ENCODE measurements at places on chromosomes 2 and 18.

DNA sequence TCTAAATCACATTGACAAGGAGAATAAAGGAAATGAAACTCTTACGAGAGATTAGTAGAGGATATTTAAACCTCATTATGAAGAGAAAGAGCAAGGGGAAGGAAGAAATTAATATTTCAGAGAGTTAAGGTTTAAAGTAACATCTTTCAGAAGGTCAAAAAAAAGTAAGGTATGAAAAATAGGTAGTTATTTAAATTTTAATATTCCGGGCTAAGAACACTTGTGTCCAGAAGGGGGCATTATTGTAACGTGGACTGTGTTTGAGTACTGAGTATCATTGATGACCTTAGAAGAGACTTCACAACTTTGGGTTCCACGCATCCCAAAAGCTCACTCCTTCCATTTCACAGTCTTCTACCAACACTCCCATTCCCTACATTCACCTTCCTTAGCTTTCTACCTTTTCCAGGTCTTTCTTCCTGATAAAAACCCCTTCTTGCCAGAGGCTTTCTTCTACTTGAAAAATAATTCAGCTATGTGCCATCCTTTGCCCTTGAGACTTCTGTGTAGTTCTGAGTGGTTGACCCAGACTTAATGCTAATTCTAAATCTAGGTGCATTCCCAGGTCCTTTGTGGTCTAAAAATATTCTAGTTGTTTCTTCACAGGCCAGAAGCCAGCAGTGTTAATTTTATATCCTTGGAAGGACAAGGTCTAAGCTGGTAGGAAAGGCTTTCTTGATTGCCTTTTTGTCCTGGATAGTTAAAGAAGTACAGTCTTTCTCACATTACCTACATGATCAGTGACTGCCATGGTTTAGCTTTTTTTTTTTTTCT is 16.5 kb downstream of the DYNC1I2 start:
- DNase-seq = peak; percentile 2

DNA sequence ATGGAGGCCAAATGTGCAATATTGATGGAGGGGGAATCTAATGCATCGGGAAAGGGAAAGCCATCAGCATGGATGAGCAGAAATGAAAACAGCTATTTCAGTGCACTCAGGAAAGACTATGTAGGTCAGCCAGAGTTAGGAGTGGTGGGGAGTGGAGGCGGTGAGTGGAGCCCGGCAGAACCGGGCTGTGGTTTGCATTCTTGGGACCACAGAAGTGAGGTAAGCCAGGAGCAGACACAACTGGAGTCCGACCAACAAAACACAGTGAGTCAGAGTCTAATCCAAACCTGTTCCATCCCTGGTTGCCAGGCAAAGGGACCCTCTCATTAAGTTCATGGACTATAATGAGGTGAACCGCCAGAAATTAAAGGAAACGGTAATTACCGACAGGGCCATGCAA is 61.1 kb upstream of the RAB12 start:
- DNase-seq = no peak

- no peak for DNase-seq
Observed at GRCh38 chr2:117982376-117983033, 31.4 kb downstream of the CCDC93 start.

- no peak for DNase-seq
Observed at GRCh38 chr18:22676423-22676822, 256.7 kb upstream of the RBBP8 start.

DNA sequence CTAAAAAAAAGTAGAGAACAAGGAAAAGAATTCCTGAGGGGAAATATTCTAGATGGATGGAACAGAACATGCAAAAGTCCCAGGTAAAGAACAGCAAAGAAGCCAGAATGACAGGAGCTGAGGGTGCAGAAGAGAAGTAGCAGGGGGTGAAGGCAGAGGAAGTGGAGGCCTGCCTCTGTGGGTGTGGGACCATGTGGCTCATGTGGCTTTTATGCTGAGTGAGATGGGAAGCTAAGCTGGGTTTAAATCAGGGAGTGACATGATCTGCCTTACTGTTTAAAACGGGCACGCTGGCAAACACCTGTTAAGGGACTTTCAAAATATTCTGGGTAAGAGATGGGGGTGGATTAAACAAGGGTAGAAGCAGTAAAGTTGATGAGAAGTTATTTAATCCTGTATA is 40.0 kb downstream of the GKN2 start:
- no peak for DNase-seq

GRCh38 chr2:234344012-234344411 is 152.9 kb downstream of the ARL4C start:
- DNase-seq = no peak

GRCh38 chr18:48819276-48819675 is 131.5 kb downstream of the SMAD7 start:
- no peak for DNase-seq

DNA sequence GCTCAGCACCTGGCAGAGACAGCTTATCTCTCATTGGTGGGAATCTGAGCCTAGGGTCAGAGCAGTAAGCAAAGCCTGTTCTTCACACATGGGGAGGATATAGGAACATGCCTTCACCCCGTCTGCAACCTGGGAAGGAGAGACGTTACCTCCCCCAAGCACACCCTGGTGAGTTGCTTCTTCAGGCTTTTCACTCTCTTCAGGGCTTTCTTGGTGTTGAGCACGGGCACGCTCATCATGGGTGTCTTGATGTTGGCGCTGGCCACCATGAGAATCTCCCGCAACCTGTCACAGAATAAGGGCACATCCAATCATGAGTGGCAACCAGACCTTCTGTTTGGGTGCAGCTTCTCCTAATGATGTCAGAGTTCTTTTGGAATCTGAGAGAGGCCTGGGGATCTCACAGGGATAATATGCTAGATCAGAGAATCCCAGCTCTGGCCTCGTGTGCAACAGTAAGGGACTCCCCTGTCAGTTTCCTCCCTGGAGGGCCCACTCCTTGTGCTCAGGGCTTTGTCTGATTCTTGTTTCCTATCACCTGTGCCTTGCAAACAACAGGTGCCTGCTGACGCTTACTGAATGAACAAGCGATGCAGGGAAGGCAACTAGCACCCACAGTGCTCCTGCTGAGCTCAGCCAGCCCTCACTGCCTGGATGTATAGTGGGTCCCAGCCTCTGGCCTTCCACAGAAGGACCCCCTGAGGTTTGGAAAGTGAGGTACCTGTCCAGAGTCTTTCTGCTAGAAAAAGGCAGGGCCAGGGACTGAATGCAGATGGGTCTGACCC is 66.3 kb downstream of the POLR1A start:
- no peak for DNase-seq

DNA sequence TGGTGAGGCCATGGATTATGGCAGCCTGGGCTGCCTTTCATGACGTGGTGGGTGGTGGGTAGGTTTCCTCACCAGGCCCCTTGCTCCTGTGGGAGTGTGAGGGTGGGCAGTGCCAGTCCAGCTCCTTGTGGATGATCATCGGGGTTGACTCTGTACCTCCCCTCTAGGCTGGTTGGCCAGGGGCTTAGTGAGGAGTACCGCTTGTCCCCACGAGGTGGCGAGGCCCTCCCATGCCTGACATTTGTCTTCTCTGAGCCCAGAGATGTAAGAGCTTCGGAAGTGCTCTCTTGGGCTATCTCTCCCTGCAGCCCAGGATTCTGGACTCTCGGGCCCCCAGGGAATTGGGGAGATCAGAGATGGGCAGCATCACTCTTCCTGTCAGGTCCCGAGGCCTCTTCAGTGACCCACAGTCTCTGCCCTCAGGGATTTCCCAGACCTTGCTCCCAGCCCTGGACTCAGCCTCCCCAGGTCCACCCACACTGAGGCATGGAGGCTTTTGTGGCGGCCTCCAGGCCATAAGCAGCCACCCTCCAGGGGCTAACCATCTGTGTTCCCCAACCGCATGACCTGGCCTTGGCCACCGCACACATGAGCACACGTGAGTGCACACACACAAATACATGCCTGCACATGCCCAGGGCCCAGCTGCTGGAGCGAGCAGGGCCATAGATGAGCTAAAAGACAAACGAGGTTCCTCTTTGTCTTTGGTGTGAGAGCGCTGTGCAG is 6.5 kb downstream of the SPR start:
- DNase-seq = no peak

- DNase-seq = no peak
Observed at GRCh38 chr2:16318474-16319195, 347.0 kb downstream of the CYRIA start.

DNA sequence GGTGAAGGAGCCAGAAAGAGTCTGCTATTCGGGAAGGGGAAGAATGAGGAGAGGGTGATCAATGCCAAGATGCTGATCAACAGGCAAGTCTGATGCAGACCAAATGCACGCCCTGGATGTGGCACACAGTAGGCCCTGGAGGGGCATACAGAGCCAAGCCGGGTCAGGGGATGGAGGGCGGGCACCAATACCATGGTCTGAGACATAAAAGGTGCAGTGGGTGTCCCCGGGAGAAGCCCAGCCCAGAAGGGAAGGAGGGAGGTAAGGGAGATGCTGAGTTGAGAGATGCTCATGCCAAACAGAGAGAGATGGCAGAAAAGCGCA is 66.6 kb upstream of the ID2 start:
- DNase-seq = no peak

- DNase-seq = no peak
Observed at GRCh38 chr2:100113990-100114433, 28.4 kb downstream of the AFF3 start.

- no peak for DNase-seq
Observed at GRCh38 chr2:68169308-68169707, 11.6 kb downstream of the PNO1 start.

DNA sequence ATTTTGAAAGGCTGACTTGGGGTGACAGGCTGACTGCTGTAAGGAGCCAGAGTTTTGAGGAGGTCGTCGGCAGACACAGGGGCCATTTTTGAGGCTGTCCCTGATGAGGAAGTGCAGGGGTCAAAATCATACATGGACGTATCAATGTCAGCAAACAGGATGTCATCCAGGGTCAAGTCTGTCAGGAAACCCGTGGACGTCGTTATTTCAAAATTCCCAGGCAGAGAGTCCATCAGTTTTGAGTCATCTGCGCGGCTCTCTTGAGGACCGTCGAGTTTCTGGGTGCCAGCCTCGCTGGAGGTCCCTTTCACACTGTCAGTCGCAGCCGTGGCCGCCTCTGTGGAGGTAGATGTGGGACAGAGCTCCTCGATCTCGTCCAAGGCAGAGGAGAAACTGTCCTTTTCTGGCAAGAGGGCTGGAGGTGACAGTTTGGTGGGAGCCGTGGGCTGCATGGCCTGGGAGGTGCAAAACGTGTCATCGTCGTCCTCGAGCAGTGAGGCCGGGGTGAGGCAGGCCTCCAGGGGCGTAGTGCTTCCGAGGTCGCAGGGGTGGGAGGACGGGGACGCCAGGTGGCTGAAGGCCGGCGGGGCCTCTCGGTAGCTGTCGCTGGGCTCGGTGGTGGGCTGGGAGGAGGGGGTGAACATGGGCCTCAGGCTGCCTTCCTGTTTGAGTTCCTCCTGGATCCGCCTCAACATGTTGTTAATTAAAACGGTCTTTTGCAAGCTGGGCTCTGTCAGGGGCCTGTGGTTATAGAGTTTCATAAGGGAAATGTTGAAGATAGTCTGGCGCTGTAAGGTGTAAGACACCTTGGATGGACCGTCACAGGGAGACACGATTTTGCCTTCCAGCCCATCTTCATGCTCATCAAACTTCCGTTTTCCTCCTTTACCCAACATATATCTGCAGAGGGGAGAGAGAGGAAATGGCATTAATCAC is 17.5 kb downstream of the SERTAD2 start:
- no peak for DNase-seq

All from caudate nucleus (tissue), 63 donors.